ENCODE measurements at places on chromosomes 12 and 14. TPM values are rescaled to one million over a fixed set of nuclear protein-coding genes. Genes with fewer than 3 reads are reported as not detected.

DNA sequence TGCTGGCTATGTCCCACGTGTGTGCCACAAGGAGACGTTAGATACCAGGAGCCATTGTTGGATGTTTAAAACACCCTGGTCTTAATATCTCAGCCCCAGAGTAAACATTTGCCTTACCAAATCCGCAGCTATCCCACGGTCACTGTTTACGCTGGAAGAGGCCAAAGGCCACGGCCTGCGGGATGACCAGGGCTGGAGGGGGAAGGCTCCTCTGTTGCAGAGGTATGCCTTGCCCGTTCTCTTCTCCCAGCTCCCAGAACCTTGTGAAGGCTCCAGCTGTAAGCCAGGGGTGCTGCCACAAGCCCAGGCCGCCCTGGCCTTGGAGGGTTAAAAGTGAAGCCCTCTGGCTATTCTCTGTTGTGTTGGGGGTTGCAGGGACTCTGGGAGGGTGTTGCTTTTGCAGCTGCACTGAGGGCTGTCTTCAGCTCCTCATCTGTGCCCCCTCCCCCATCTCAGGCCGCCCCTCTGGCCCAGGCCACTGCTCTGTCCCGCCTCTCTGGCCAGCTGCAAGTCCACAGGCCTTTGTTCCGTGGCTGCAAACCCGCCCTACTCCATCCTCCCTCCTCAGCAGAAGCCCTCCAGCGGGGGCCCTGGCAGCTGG, 2.5 kb downstream of the PLEKHG3 start:
- no peaks in the 10 kb centered on the region for H3K36me3 ChIP-seq
- peaks cover 36% of the 10 kb centered on the region for H3K4me1 ChIP-seq
- no peak overlapping the region for H3K27ac ChIP-seq

- H3K27ac ChIP-seq: no peak overlapping the region
- DNase-seq: no peak
- no peaks in the 10 kb centered on the region for H3K27me3 ChIP-seq
- no peak overlapping the region for H3K4me3 ChIP-seq
- no peaks in the 10 kb centered on the region for H3K36me3 ChIP-seq
- H3K4me1 ChIP-seq: no peaks in the 10 kb centered on the region
Measured at GRCh38 chr14:56659378-56659777, 79.8 kb downstream of the TMEM260 start.

The P2RX4 gene
- polyA plus RNA-seq: 32.2 TPM

DNA sequence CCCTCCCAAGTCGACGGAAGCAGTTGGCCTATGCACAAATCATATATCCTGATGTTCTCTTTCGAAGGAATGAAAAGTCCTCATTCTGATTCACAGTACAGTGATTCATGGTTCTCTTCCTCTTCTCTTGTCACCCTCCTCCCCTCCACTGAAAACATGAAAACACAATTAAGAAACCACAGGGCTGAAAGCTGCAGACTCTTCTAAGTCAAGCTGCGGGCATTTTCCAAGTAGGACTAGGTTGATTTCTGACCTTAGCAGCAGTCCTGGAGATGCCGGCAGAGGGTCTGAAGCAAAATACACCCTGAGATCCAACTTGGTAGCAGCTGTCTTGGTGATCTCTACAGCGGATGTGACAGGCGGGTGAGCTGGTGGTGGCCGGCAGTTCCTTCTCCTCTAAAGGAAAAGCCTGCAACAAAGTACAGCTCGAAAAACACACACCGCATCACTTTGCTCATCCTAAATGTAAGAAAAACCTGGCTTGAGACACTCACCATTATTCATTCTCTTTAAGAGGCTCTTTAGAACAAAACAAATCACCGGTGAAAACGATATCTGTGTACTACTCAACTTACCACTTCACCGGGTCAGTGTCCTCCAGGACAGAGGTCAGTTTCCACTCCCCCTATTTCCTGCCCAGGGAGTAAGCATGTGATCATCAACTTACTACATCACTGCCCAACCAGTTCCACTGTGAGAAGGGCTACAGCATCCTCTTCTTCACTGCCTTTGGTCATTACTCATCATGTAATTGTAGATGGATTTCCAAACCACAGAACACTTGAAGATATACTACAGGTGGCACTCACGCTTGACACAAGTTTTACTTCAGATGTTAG, 6.0 kb downstream of the TMCC3 start:
- no peaks in the 10 kb centered on the region for H3K36me3 ChIP-seq
- no peak for DNase-seq
- H3K4me3 ChIP-seq: peak overlapping the region; percentile 29
- H3K27me3 ChIP-seq: peaks cover 4% of the 10 kb centered on the region
- peaks cover 2% of the 10 kb centered on the region for H3K4me1 ChIP-seq

The MRPL42 gene
- polyA plus RNA-seq: 39.5 TPM

DNA sequence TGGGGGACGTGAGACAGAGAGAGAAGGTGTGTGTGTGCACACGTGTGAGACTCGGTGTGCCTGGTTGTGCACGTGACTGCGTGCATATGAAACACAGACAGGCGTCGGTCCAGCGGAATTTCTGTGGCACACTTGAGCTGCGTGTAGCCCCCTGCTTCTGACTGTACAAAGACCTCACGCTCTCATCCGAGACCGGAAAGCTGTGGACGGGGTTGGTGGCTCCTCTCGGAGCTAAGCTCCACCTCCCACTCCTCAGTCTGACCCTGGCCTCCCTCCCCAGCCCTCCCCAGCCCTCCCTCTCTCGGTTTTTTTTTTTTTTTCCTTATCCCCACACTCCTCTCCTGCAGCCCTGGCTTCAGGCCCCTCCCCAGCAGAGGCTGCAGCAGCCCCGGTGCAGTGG, 8.3 kb upstream of the C14orf180 start:
- H3K4me3 ChIP-seq: no peak overlapping the region
- DNase-seq: no peak
- no peak overlapping the region for H3K27ac ChIP-seq
- no peaks in the 10 kb centered on the region for H3K36me3 ChIP-seq

DNA sequence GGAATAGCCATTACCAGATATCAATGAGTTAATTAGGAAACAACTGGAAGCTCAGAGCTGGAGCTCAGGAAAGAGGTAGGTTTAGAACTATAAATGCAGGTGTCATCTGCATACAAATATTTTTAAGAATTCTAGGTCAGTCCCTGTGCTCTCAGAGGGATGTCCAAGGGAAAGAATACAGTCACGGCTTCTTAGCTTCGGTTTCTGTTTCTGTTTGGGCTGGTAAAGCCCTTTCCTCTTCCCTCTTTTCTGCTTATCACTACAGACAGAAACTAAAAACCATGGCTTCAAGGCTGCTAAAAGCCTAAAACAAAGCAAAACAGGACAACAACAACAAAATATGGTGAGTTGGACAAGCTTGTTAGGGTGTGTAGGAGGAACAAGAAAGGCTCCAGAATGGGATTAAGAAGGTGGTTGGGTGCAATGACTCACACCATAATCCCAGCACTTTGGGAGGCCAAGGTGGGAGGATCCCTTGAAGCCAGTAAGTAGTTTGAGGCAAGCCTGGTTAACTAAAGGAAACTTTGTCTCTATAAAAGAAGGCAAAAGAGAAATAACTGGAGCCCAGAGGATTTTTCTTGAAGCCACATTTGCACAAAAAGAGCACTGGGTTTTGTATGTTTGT, 113.0 kb downstream of the SEC23A start:
- no peak overlapping the region for H3K27ac ChIP-seq
- no peak for DNase-seq
- no peaks in the 10 kb centered on the region for H3K4me1 ChIP-seq
- no peak overlapping the region for H3K4me3 ChIP-seq
- no peaks in the 10 kb centered on the region for H3K27me3 ChIP-seq

DNA sequence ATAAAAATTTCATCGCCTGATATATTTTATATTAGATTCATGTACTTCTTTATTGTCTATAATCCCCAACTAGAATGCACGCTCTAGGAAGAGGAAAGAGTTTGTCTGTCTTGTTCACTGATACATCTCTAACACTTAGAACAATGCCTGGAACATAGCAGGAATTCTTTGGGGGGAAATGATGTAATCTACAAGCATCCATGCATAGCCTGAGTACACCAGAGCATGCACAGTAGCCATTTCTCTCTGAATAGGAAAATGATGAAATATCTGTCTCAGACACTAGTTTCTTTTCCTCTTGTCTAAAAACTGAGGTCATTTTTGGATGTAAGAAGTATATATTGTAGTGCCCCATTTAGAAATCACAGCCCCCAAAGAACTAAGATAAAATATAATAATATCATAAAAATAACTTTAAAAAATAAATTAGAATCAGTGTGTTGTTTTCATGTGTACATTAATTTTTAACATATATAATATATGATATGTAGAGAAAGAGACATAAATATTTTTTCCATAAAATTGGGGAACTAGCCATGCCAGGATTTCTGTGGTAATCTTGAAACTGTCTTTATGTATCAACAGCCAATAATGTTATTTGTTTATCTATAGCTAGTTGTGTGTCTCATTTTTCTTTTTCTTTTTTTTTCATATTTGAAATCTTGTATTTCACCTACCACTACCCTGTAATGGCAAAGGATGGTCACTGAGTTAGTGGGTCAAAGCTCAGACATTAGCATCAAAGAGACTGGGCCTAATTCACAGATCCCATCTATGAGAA, 155.6 kb upstream of the TMCC3 start:
- H3K4me3 ChIP-seq: no peak overlapping the region
- no peaks in the 10 kb centered on the region for H3K36me3 ChIP-seq
- DNase-seq: no peak
- H3K27ac ChIP-seq: no peak overlapping the region
- no peaks in the 10 kb centered on the region for H3K27me3 ChIP-seq

The NTS gene
- polyA plus RNA-seq: 31.2 TPM

Data from SK-N-SH (cell line).